ENCODE measurements at places on chromosomes 6 and 20. TPM values are rescaled to one million over a fixed set of nuclear protein-coding genes. Genes with fewer than 3 reads are reported as not detected.
A peak's percentile ranks its signal among the peaks of the same experiment; 100 is the strongest.

GRCh38 chr20:62163986-62164762 is 18.7 kb upstream of the MTG2 start:
- DNase-seq: no peak

DNA sequence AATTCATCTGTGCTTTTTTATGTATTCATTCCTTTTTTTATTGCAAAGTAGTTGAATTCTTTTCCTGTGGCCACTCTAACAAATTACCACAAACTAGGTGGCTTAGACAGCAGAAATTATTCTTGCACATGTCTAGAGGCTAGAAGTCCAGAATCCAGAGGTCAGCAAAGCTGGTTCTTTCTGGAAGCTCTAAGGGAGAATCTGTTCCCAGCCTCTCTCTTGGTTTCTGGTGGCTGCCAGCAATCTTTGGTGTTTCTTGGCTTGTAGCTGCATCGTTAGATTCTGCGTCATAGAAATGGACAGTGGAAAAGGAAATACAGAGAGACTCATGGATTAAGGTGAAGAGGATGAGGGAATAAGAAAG is 39.3 kb downstream of the GSTA2 start:
- peak; percentile 46 for DNase-seq

GRCh38 chr6:20866935-20867703 is 332.9 kb downstream of the CDKAL1 start:
- DNase-seq: no peak

GRCh38 chr6:35589201-35589739 is 76.6 kb upstream of the TULP1 start:
- no peak for DNase-seq

DNA sequence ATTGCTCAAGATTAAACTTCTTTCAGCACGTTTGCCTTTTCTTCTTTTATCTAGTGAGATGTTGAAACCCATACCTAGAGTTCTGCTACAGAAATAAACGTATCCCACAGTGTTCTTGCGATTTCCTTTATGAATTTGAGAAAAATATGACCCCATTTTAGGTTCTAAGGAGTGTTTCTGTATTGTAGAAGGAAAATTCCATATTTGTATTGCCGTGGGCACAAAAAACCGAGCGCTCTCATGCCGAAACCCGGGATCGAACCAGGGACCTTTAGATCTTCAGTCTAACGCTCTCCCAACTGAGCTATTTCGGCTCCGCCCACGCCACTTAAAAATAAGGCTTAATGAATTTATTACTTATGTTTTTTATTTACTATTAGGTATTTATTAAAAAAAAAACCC is 23.7 kb downstream of the ZNF311 start:
- DNase-seq: peak; percentile 68

- no peak for DNase-seq
These were observed 298.9 kb upstream of the BMP2 start for GRCh38 chr20:6468423-6469116.

DNA sequence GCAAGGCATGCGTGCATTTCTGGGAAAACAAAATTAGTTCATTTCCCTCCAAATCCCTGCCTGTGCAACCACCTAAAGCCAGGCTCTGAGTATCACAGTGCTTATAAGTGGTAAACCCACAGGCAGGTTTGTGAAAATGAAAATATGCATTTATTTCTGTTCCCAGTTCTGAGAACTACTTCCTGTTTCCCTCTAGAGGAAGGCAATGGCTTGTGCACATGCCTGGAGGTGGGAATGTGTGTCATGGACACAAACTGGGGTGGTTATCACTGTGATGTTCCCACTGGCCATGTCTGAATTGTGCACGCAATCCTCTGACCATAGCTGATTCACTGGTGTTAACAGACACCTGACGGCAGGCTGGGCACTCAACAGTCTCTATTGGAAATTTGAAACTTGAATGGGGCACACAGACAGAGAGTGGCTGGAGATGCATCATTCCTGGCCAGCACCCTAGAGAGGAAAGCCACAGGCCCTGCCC is 26.3 kb downstream of the FAM110A start:
- DNase-seq: no peak

DNA sequence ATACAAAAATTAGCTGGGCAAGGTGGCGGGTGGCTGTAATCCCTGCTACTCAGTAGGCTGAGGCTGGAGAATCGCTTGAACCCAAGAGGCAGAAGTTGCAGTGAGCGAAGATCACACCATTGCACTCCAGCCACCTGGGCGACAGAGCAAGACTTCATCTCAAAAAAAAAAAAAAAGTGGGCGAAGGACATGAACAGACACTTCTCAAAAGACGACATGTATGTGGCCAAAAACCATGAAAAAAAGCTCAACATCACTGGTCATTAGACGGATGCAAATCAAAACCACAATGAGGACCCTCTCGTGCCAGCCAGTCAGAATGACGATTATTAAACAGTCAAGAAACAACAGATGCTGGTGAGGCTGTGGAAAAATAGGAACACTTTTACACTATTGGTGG is 344.9 kb upstream of the JARID2 start:
- DNase-seq: no peak

GRCh38 chr6:53100561-53100960 is 35.4 kb downstream of the FBXO9 start:
- DNase-seq: no peak

XKR7 gene
- not detected for total RNA-seq

SPINT3 gene
- total RNA-seq: not detected

TMC2 gene
- total RNA-seq: 0.11 TPM

DEFB124 gene
- total RNA-seq: not detected

RAMACL gene
- 1.8 TPM for total RNA-seq

Measured in adrenal gland (tissue), 19 donors.